ENCODE measurements at places on chromosomes 1 and 21.

- no peak for DNase-seq
These were observed 56.5 kb upstream of the PSEN2 start for GRCh38 chr1:226813671-226814591.

- DNase-seq: peak; percentile 44
These were observed 57.4 kb upstream of the MTF2 start for GRCh38 chr1:93021539-93022134.

DNA sequence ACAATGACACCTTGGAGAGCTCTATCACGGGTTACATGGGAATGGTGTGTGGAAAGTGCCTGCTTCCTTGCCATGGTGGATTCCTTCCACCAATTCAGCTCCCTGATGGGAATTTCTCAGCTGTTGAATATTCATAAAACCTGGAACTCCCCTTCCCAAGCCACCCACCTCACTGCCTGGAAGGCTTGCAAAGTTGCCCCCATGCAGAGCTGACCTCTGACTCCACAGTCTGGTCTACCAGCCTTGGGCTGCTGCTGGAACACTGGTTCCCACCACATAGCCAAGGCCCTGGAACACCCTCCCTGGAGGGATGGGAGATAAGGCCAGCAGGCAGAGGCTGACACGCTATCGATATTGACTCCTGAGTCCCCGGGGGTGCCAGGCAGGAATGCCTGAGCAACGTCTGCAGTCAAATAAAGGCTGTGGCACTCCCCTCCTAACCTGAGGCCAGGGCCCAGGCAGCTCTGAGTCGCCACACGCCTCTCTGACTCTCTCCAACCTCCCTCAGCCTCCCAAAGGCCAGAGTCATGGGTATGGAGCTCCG is 8.8 kb downstream of the CCDC24 start:
- no peak for DNase-seq

DNA sequence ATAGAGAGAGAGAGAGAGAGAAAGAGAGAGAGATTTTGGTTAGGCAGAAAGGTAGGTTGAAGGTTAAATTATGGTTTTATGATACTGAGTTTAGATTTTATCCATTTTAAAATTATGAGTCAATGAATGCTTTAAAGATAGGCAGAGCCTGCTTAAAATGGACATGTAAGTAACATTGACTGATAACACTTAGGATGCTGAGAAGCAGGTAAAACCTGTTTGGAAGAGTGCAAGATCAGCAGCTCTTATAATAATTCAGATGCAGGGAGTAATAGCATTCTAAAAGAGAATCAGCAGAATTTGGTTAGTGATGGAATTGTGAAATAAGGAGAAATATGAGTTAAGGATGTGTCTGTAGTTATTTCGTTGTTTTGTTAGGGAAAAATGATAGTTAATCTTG is 446.6 kb downstream of the PLA2G4A start:
- DNase-seq: no peak

DNA sequence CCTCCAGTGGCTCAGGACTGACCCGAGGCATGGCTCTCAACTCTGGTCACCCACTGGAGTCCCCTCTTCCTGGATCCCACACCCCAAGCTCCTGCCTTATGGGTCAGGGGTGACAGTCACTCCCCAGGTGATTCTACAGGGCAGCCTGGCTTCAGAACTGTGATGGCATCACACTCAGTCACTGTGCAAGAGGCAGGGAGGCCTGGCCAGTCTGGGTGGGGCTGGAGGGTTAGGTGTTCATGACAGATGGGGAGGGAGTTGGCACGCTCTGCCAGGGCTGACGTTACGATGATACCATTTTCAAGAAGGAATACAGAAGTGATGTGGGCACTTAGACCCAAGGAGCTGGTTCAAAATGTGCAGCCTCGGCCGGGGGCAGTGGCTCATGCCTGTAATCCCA is 25.2 kb upstream of the ABCG1 start:
- DNase-seq: no peak

DNA sequence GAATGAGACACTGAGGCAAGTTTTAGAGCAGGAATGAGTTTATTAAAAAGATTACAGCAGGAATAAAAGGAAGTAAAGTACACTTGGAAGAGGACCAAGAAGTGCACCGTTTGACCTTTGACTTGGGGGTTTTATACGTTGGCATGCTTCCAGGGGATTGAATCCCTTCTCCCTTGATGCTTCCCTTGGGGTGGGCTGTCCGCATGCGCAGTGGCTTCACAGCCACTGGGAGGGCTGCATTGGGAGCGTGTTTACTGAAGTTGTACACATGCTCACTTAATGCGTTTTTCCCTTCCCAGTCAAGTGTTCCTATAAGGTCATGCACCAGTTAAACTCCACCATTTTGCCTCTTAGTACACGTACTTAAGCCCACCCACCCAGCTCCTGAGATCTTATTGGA is 72.4 kb upstream of the MARK1 start:
- DNase-seq: no peak

GRCh38 chr1:67642629-67643028 is 42.4 kb upstream of the GADD45A start:
- peak; percentile 19 for DNase-seq

- no peak for DNase-seq
These were observed 2.6 kb downstream of the PADI1 start for GRCh38 chr1:17207540-17207939.

DNA sequence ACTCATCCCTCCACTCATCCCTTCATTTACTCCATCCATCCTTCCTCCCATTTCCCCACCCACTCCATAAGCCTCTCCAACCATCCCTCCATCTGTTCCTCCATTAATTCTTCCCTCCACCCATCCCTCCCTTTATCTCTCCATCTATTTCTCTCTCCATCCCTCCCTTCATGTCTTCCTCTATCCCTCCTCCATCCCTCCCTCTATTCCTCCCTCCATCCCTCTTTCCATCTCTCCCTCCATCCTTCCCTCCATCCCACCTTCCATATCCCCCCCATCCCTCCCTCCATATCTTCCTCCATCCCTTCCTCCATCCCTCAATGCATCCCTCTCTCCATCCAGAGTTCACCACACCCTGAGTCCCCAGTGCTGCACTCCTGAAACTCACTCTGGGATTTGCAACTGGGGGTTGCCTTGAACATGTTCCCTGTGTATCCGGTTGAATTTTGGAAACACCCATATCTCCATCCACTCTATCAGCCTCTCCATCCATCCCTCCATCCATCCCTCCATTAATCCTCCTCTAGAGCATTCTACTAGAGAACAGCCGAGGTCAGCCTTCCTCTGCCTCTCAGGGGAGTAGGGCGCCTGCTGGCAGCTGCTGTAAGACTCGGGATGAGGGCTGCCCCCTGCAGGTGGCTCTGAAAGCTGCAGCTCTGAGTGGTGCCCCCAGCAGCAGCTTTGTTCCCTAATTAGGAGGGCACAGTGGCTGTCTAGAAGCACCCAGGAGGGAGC is 39.4 kb downstream of the ABCG1 start:
- peak; percentile 16 for DNase-seq

DNA sequence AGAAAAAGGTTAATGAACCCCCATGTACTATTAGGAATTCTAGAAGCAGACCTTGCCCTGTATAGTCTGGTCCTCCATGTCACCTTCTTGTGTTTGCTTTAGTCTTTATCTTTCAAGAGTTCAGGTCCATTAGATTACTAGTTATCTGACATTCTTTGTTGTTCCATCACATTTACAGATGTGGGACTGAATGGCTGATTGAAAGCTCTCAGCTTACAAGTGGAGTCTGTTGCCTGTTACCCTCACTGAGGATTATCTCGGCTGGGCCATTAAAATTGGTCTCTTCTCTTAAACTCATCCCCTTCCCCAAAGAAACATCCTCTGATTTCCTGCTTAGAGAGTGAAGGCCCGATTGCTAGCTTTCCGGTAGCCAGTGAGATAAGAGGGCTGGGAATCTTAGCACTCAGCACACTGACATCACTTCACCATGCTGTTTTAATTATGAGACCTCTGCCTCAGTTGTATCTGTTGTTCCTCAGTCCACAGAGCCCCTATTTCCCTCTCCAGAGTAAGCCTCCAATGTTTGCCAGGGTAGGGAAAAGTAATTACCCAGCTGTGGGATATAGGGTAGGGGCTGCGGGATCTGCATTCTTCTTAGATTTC is 76.8 kb downstream of the LPGAT1 start:
- DNase-seq: no peak

DNA sequence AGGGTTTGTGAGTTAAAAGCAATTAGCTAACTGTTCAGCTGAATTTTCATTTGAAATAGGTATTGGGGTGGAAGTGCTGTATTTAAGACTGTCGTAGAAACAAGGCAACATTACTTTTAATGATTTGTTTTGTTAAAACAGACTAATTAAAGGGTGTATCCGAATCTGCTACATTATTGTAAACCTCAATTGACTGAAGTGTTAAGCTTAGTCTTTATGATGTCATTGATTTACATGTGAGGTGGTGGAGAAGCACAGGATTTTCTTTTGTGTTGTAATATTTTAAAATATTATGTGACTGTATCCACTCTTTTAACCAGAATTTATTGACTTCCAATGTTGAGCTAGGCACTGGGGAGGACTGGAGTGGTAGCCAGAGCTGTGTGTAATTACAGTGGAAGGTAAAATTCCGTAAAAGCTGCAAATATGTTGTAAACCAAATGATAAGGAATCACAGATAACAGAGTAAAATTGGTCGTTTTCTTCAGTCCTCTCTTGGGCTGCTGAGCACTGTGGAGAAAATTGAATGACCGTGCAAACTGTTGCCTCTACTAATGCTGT is 1.6 kb downstream of the HOOK1 start:
- no peak for DNase-seq

- DNase-seq: no peak
These were observed 38.1 kb downstream of the VANGL2 start for GRCh38 chr1:160438317-160438918.

DNA sequence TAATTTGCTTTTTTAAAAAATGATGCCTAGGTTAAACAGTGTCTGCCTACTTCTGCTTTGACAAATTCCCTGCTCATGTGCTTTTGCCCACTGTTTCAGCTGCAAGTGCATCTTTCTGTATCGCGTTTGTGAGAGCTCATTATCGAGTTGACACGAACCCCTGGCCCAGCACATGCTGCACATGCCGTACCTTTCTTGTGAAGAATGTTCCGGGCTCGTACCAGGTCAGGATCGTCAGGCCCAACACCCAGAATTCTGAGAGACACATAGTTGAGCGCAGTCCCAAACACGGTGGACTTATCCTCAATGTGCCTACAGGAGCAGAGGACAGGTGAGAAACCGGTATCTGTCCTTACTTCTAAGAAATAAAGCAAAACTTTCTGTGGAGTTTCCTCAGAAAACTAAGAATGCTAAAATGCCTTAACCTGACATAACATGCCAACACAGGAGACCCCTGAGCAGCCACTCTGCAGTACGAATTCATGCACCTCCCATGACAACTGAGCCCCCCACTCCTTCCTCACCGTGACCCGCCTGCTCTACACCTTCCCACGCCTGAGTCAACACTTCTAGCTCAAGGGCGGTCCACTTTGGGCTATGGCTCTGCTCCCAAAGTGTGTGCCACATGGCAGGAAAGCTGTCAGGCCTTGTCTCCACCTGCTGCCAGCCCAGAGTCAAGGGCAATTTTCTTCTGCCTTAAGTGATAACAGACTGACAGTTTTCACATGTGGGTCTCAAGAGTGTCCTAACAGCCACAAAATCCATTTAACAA is 6.7 kb downstream of the LSS start:
- no peak for DNase-seq

GRCh38 chr1:93296555-93297154 is 49.1 kb upstream of the DR1 start:
- no peak for DNase-seq

DNA sequence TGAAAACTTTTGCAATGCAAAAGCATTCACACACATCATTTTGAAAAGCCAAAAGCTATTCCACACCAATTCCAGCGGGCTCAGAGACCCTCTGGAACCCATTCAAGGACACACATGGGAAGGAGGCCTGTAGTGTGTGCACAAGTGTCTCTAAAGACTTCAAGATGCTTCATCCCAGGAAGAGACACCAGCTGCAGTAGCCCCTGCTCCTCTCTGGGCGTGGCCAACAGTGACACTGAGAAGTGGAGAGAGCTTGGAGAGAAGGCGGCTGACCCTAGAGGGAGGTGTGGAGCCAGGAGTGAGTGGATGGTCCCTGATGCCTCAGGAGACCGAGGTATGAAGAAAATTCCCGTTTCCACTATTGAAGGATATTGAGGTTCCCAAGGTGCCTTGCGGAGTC is 14.9 kb upstream of the TNNI1 start:
- no peak for DNase-seq

- DNase-seq: no peak
These were observed 260.6 kb upstream of the ESRRG start for GRCh38 chr1:216983823-216984222.

DNA sequence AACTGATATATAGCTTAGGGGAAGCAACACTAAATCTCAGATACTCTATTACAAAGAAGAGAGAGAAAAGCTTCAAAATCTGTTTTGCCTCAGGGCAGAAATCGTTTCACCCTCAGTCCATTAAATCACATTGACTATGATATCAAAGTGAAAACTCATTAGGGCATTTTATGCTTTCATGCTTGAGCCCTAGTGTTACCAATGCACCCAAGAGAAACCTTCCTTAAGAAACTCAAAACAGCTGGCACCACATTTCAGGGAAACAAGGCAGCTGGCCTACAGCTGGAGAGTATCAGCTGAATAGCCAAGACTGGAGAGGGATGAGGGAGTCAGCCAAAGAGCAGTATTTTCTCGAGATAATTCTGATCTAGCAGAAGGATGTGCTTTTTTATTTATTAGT is 14.9 kb downstream of the COLGALT2 start:
- DNase-seq: no peak

GRCh38 chr1:168966636-168967035 is 139.9 kb upstream of the ATP1B1 start:
- no peak for DNase-seq

GRCh38 chr21:32325706-32326105 is 27.1 kb downstream of the MRAP start:
- no peak for DNase-seq

DNA sequence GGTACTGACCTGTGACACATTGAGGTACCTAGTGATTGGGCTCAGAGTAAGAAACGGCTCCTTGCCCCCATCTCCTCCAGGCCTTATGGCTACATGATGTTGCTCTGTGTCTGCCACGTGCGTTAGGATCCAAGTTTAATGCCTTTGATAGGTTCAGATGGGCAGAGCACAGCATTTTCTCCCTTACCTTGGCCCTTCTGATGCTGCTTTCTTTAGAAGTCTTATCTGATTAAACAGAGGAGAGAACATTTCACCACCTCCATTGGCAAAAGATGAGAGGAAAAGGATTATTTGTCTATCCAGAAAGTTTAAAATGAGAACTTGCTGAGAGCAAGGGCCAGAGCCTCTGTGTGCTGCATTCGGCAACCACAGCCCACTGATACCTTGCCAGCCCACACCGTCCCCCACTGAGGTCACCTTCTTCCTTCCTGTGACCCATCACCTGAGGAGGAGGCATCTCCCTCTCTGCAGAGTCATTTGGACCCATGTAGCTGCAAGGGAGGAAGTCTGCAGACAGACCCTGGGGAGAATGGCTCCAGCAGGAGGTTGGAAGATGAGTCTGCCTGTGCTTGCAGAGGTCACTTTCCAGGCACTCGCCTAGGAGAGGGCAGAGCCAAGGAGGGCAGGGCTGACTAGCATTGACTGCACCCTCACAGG is 16.7 kb downstream of the SHISA4 start:
- DNase-seq: no peak

GRCh38 chr1:192974701-192975100 is 84.5 kb downstream of the UCHL5 start:
- no peak for DNase-seq

- DNase-seq: no peak
These were observed 126.9 kb upstream of the PLPPR5 start for GRCh38 chr1:99131546-99131945.
